Activated CD4-positive, alpha-beta T cell treated with anti-CD3 and anti-CD28 coated beads, Interleukin-2, amount 50 U/mL, for 24 hours (primary cell): ENCODE measurements at places on chromosomes 1 and 21.

DNA sequence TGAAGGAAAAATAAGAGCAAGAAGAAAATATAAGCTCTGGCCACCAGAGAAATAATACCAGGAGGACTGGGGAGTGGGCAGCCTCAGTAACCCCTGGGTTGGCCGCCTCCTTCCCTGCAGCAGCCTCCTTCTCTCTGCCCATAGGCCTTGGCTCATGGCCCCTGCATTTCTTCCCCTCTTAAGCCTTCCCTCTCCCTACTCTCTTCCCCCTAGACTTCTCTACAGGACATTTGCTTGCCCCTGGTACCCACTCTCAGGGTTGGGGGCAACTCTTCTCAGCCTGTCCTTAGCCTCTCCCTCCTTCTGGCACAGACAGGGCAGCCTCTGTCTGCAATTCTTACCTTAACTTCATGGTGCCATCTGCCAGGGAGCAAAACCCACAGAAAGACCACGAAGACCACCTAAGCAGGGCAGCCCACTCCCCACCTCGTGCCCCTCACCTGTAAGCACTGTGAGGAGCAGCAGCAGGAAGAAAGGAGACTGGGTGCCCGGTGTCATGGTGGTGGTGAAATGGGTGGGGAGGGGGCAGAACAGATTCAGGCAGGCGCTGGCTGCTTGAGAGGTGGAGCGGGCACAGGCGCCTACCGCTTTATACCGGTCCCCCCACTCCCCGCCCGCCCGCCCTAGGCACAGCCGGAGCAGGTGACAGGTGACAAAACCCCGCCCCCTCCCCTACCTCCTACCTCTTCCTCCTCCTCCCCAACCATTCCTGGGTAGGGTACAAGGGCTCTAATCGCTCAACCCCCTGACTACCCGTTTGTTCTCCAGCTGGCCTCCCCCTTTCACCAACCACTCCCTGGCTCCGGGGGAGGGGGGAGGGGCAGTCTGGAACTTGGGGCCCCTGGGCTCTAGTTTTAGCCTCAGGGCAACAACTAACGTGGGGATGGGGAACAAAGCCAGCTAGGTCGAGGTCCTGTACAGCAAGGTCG, 15.1 kb downstream of the THBS3 start:
- no peak for DNase-seq

DNA sequence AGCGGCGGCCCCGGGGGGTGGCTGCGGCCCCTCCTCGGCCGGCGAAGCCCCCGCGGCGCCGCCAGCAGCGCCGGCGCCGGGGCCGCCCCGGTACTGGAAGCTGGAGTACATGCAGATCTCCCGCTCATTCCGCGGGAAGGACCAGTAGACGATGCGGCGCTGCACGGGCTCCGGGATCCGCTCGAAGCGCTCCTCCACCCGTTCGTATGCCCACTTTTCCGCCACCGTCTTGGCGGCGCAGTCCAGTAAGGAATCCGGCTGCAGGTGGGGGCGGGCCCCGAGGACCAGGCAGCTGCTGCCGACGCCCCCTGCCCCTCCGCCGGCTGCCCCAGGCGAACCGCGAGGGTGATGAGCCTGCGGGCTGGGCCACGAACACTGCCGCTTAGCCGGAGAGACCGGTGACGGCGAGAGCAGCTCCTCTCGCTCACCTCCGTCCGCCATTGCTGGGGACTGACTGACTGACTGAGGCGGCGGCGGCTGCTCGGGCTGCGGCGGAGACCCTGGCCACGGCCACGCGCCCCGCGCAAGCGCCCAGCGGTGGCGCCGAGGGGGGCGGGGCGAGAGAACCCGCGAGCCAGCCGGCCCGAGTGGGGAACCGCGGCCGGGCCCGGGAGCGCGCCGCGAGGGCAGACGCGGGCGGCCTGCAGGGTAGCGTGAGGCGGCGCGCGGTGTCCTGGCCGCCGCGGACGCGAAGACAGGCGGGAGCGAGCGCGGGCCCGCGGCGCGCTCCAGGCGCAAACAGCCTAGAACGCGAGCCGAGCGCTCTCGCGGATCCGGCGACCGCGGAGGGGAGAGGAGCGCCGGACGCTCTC, at the start of gene ZSWIM5:
Gene ZSWIM5 (minus strand): TSS at position 696 of the 812 bp plus-strand sequence. CDS start 255 bp downstream, at position 441.
- DNase-seq, result peak; percentile 36

- DNase-seq, result no peak
Measured at GRCh38 chr1:191643060-191643459, 515.2 kb upstream of the RGS18 start.

GRCh38 chr1:242787968-242788367, 263.5 kb upstream of the PLD5 start:
- no peak for DNase-seq

- no peak for DNase-seq
Measured at GRCh38 chr21:25496825-25497482, 110.3 kb downstream of the MRPL39 start.

- DNase-seq, result no peak
Measured at GRCh38 chr1:162327788-162328165, 48.9 kb downstream of the SPATA46 start.

DNA sequence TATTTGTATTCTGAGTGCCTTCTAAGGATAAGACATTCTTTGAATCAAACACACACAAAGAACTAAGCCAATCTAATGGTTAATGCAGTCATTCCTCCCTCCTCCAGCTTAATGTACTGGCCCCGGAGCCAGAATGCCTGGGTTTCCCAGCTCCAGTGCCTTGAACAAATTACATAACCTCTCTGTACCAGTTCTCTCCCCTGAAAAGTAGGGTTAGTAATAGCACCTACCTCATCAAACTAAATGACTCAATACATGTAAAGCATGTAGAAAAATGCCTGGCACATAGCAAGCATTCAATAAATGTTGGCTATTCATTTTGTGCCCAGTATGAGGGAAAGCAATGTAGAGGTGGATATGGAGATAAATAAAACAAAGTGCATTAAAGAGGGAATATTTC, 14.0 kb downstream of the C1orf52 start:
- no peak for DNase-seq

GRCh38 chr1:2148691-2149090, 45.9 kb downstream of the FAAP20 start:
- DNase-seq, result peak; percentile 14

DNA sequence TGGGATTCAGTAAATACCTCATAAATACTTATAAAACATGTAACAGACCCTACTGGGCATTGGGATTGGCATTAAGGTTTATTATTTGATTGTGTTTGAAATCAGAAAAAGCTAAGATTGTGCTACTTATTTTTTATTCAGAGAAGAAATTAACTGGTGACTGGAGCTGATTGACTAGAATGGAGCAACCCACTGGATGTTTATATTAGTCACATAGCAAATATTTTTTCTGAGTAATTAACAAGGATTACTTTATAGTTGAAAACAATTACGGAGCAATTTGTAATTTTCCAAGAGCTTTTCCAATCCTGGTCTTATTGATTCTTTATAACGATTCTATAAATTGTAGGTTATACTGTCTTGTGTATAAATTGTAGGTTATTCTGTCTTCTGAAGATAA, 208.7 kb downstream of the HLX start:
- DNase-seq, result no peak

- DNase-seq, result no peak
Measured at GRCh38 chr1:174230399-174230798, 71.1 kb downstream of the RABGAP1L start.

DNA sequence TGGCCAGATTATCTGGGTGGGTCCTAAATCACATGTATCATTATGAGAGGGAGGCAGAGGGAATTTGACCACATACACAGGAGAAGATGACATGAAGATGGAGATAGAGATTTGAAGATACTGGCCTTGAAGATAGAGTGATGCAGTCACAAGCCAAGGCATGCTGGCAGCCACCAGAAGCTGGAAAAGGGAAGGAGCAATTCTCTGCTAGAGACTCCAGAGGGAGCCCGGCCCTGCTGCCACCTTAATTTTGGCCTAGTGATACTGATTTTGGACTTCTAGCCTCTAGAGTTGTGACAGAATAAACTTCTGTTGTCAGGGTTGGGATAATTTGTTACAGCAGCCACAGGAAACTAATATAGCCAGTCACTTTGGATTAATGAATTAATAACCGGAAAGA, 2.2 kb upstream of the PRDM2 start:
- no peak for DNase-seq
